ENCODE measurements at places on chromosomes 16 and 17.

DNA sequence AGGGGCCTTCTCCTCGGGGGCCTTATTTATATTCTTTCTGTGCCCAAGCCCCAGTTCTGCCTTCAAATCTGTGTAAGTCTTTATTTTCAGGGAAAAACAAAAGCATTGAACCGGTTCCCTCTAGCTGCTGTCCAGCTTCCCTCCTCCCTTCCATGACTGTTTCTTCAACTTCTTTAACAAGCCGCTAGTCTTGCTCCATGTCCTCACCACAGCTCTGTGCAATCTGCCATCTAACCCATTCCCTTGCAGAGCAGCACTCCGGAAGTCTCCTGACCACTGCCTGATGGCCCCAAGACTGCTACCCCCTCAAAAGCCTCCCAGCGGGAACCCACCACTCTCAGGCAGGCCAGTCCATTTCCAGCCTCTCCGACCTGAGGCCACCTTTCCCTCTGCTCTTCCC is 16.9 kb downstream of the EMC8 start:
- no peak for DNase-seq

DNA sequence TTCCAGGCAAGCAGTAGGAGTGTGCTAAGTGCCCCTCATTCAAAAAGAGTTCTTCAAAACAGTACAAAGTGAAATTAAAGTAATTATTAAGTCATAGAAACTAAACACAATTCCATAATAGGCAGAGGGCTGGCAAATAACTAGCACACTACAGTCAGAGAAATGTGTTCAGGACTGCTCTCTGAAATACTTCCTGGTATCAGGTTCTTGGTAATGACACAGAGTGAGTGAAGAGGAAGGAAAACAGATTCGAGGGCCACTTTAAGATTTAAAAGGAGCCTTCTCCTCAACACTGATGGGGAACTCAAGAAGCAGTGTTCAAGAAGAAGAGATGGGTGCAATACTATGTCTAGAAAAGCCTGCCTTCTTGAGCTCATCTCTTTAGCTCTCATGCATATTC is 139.2 kb downstream of the TOX3 start:
- DNase-seq: no peak

DNA sequence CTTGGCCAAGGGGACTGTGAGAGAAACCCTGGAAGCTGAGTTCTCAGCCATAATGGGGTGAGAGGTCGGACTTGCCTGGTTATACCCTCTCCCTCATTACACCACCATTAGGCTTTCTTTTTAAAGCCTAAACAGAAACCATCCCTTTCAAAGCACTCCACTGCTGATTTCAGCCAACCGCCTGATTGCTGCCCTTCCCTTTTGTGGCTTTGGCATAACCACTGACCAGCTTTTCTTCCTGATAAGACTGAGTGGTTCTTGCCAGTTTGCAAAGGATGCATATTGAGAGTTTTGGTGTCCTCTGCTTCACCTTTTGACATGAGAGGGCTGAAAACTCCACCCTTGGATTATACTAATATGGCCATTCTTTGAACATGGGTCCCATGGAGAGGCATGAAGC is 308.2 kb upstream of the GOT2 start:
- DNase-seq: no peak

- no peak for DNase-seq
Measured at GRCh38 chr16:81581107-81581506, 136.5 kb downstream of the CMIP start.

GRCh38 chr16:73713778-73714495 is 582.7 kb upstream of the PSMD7 start:
- no peak for DNase-seq

GRCh38 chr17:51676691-51677487 is 416.5 kb downstream of the UTP18 start:
- no peak for DNase-seq

- peak; percentile 80 for DNase-seq
Measured at GRCh38 chr17:81711814-81712467, at the start of gene SLC25A10. Gene SLC25A10 (plus strand): TSS chr17:81712284. CDS start chr17:81712427, 143 bp downstream.

GRCh38 chr17:74485841-74486240 is 19.4 kb downstream of the CD300A start:
- no peak for DNase-seq

- no peak for DNase-seq
Measured at GRCh38 chr17:43129671-43130010, 4.5 kb upstream of the BRCA1 start.

DNA sequence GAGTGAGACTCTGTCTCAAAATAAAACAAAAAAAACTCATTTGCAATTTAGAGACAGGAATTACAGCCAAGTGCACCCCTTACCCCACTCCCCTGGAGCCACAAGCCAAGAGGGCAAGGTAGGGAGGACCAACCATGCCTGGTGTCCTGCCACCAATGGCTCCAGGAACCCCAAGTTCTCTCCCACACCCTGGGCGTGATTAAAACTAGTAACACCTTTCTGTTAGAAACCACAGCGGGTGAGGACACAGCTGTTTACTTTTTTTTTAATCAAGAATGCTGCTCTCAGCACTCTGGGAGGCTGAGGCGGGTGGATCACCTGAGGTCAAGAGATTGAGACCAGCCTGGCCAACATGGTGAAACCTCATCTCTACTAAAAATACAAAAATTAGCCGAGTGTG is 38.1 kb downstream of the ANKRD11 start:
- no peak for DNase-seq

GRCh38 chr16:84117494-84117843 is 727 bp upstream of the MBTPS1 start:
- DNase-seq: peak; percentile 45

DNA sequence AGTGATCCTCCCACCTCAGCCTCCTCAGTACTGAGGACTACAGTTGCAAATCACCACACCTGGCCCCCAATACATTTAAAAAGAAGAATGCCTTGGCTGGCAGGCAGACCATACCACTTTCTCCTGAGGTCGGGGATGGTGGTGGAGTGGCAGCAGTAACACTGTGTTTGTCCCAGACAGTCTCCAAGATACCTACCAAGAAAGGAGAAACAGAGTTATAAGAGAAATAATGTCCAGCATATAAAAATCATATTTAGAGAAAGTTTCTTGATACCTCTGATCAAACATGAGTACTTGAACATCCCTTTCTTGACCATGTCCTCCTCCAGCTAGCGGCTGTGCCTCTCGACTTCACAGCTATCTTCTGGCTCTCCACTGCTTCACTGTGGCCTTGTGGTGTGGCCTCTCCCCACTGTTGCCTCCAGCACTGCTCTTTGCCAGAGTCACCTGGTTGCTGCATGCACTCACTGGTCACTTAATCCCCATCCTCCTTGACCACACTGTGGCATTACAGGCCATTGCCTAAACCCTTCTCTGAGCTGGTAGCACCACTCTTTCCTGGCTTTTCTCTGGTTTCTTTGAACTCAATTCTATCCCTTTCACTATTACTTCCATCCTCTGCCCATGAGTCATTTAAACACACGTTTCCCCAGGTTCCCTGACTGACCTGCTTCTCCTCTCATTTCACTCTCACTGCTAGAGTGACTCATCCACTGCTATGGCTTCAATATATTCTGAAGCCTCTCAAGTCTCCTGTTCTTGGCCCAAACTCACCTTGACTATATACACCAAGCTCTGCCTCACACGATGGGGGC is 45.2 kb downstream of the XPO6 start:
- DNase-seq: no peak

GRCh38 chr17:55748841-55749240 is 2.0 kb upstream of the PCTP start:
- DNase-seq: no peak

- no peak for DNase-seq
Measured at GRCh38 chr17:56602292-56603130, 9.0 kb downstream of the NOG start.

DNA sequence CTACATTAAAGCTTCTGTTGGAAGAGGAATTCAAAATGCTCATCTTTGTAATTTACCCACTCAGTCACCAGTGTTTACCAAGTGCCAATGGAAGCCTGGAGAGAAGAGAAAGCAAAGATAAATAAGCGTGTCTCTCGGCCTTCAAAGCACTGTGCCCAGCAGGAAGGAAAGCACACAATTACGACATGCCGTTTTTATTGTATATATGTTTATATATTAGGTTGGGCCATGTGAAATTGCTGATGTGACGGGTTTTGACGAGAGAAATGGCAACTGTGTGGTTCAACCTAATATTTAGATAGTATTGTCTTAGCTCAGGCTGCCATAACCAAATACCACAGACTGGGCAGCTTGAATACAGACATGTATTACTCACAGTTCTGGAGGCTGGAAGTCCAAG is 79.3 kb upstream of the HSBP1 start:
- no peak for DNase-seq

- DNase-seq: no peak
Measured at GRCh38 chr17:42025936-42026335, 6.0 kb downstream of the NKIRAS2 start.

DNA sequence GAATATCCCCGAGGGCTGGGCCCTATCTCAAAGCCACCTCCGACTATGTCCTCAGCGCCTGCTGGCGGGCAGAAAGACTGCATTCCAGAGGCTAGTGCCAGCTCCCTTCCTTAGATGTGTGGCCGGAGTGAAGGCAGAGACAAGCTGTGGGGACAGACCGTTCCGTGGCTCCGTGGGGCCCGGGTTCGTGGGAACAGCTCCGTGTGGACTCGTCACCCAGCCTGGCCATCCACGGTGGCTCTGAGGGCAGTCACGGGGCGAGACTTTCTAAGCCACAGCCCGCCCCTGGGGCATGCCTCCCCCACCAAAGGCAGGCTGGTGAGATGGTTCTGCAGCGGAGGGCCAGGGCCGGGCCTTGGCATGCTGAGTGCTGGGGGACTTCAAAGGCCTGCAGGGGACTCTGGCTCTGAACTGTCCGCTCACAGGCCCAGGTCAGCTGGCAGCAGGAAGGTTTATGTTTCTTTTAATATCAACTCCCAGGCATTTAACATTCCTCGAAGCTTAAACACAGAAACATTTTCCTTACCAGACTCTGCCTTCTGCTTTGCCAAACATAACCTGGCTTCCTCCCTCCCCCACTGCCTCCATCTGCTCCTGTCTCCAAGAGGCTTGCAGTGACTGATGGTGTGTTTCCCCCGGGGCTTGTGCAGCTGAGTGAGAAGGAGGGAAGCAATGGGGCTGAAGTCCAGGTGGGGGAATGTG is 50.4 kb downstream of the TIMM22 start:
- DNase-seq: no peak

GRCh38 chr16:87800497-87800896 is 34.7 kb upstream of the KLHDC4 start:
- no peak for DNase-seq

- no peak for DNase-seq
Measured at GRCh38 chr16:51181503-51181811, 30.4 kb upstream of the SALL1 start.

GRCh38 chr16:71961066-71962039 is 38.8 kb downstream of the PKD1L3 start:
- DNase-seq: peak; percentile 72

DNA sequence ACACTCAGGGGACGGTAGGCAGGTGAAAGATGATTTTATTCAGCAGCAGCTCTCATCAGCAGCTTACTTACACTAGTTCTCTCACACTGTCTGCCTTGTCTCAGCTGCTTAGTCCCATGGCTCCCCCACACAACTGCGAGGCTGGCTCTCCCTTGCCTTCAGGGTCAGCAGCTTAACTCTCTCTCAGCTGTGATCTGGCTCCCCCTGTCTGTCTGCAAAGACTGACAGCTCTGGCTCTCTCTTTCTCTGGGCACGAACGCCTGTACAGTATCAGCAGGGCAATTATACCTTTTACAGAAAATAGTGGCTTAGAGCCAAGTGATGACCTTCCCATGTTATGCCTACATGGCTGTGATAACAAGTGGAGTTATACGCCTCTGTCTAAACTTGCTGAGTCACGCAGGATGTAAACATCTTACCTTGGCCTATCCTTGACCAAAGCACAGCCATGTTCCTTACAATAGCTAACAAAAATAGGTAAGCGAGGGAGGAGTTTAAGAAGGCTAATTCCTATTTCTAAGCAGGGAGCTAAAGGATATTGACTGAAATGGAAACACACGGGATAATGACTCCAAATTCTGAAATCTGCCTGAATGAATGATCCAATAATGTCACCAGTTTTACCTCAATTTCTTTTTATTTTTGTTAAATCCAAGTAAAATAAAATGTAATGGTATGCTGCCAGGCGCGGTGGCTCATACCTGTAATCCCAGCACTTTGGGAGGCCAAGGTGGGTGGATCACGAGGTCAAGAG is 1.1 kb upstream of the NDUFAB1 start:
- peak; percentile 3 for DNase-seq

DNA sequence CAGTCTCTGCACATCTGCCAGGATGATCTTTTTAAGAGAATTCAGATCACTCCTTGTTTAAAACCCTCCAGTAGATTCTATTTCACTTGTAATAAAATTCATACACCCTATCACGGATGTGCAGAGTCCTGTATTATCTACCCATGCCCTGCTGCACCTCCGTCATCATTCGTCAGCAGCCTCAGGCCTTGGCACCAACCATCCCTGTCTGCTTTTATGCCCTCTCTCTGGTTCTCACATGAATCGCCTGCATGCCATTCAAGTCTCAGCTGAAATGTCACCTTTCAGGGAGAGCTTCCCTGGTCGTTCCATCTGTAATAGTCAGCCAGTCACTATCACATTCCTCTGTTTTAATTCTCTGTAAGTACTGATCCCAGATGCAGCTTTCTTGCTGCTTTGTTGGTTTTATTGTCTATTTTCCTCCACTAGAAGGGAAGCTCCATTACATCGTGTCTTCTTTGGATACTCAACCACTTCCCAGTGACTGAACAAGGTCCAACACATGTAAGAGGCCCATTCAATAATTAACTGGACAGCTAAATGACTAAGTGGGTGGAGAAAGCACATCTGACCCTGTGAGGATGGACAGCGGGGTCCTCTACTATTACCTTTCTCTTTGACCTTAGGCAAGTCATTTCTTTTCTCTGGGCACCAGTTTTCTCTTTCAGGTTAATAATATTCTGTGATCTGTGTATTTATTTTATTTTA is 81.2 kb upstream of the GOT2 start:
- DNase-seq: no peak

- DNase-seq: no peak
Measured at GRCh38 chr17:44552361-44552760, 4.9 kb upstream of the FZD2 start.

- DNase-seq: no peak
Measured at GRCh38 chr17:72030067-72030899, 90.5 kb upstream of the SOX9 start.

GRCh38 chr16:84482951-84483881 is 21.2 kb downstream of the MEAK7 start:
- DNase-seq: no peak

- no peak for DNase-seq
Measured at GRCh38 chr16:86029131-86029741, 130.3 kb downstream of the IRF8 start.

DNA sequence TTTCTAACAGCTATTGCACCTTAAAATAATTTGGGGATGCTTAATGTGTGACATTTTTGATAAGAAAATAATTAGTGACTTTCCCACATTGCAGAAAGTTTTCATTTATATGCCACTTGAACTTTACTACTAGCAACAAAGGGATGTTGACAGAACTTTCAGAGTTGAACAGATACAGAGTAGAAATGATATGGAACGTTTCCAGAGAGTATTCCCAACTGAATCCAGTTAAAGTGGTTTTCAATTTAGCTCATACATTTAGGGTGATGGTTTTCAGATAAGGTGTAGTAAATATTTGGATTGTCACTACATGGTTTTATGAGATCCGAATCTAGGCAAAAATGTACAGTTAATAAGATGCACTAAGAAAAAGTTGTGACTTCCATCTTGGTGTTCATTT is 17.3 kb downstream of the MAP2K4 start:
- no peak for DNase-seq

Measured in stimulated activated naive CD4-positive, alpha-beta T cell treated with Interleukin-2 at 50 U/mL for 16 hours (primary cell).